ENCODE measurements at places on chromosomes 5 and 9.

- no peak for DNase-seq
These were observed 4.0 kb upstream of the NUP214 start for GRCh38 chr9:131121346-131121745.

- no peak for DNase-seq
These were observed 149.8 kb upstream of the TNC start for GRCh38 chr9:115267790-115268189.

GRCh38 chr5:65874241-65874640, 52.1 kb upstream of the ERBIN start:
- DNase-seq: no peak

- no peak for DNase-seq
These were observed 46.4 kb upstream of the MEF2C start for GRCh38 chr5:88929385-88929784.

GRCh38 chr5:78979909-78980308, 5.2 kb downstream of the ARSB start:
- DNase-seq: no peak

DNA sequence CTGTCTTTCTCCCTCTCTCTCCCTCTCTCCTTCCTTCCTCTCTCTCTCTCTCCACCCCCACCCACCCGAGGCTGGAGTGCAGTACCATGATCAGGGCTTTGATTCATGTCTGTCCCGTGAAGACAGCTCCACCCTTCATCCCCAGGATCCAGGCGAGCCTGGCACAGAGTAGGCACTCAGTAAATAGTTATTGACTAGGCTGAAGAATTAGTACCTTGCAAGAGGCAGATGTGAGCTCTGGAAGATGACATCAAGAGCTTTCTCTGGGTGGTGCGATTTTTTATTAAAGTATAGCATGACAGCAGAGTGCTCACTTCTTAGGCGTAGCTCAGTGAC, 24.0 kb upstream of the WDR38 start:
- no peak for DNase-seq

GRCh38 chr9:2621722-2622460, at the start of gene VLDLR:
TSS of gene VLDLR (plus strand) at chr9:2621787. CDS start at chr9:2622190, 403 bp downstream.
- DNase-seq: no peak

DNA sequence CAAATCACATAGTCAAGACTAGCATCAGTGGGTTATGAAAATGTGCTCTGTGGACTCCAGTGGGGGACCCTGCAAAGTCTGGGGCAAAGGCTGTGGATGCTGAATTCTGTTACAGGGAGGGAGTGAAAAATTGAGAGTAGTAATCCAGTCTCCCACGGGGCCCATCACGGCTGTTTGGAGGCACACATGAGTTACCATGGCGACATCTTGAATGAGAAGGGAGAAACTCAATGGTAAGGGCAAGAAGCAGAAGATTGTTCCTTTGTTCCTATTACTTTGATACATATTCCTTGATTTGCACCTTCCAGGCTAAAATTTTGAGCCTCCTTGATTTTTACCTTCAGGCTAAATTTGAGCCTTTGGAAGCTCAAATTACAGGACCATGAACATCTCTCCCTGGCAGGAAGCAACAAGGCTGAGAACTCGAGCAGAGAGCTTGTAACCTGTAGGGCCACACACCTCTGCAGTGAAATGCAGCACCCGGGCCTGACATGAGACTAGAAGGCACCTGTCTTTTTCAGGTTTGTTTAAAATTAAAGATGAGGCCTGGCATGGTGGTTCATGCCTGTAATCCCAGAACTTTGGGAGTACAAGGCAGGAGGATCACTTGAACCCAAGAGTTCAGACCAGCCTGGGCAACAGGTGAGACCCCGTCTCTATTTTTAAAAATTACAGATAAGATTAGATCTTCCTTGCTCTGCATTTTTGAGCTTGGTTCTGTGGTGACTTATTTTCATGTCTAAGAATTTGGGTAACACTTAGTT, 31.0 kb upstream of the ZFR start:
- DNase-seq: no peak

DNA sequence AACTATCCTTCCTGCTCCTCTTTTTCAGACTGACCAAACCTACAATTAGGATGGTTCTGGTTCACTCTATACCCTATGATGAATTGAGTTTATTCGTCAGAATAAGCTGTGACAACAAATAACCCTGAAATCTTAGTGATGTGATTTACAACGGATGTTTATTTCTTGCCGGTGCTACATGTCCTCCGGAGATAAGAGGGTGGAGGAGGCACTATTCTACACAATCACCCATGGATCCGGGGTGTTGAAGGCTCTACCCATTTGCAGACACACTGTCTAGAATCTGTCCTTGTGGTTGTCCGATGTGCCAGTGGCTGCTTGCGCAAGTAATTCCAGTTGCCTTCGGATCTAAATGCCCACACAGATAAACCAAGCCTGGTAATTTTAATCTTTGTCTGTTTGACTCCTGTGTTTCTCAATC, 44.7 kb downstream of the CDC14B start:
- DNase-seq: no peak

DNA sequence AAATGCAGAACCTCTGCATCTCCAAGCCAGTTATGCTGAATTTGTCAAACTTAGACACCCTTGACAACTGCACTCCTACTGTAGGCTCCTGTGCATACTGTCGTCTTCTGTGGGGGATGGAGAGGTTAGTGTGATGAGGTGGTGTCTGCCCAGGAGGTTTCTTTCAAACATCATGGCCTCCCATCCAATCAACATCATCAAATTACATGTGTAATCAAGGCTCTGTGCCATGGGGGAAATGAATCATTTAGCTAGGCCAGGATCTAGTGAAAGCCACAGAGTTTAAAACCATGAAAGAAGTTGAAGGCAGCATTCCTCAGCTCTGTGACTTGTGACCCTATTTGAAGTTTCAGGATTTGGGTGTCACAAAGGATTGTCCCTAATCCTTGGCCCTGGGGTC, 240.6 kb downstream of the MARCHF11 start:
- DNase-seq: no peak

- no peak for DNase-seq
These were observed 975.4 kb downstream of the NR2F1-AS1 start for GRCh38 chr5:92605591-92605990.

GRCh38 chr9:78189001-78189400, 46.9 kb upstream of the CEP78 start:
- DNase-seq: no peak

DNA sequence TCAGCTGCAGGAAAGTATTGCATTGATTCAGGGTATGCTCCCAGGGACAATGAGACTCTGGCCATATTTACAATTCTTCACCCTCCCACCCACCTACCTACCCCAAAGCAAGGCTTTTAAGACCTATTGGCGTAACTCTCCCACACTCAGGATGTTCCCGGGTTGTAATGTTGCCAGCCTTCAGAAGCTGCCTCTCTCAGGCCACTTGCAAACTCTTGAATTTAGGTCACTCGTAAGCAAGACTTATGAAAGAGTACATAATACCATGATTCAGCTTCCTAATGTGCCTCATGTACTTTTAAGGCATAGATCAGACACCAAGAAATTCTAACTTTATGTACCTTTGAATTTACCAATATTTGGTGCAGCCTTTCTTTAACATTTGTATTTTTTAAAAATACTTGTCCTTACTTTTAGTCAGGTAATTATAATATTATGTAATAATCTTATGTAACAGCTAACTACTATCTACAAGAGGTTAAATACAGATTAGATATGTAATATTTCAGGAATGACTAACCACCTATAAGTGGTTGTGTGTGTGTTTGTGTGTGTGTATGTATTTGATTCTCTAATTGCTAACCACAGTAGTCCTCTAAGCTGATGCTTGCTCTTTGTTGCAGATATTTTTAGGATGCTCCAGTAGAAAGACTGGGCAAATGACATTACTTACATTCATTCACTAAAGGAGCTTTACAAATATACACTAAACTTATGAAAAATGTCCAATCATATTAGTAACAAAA, 630.5 kb upstream of the MEF2C start:
- no peak for DNase-seq

- DNase-seq: no peak
These were observed 30.9 kb downstream of the KCTD16 start for GRCh38 chr5:144201588-144201987.

GRCh38 chr5:103908336-103909080, 345.9 kb upstream of the NUDT12 start:
- DNase-seq: no peak

DNA sequence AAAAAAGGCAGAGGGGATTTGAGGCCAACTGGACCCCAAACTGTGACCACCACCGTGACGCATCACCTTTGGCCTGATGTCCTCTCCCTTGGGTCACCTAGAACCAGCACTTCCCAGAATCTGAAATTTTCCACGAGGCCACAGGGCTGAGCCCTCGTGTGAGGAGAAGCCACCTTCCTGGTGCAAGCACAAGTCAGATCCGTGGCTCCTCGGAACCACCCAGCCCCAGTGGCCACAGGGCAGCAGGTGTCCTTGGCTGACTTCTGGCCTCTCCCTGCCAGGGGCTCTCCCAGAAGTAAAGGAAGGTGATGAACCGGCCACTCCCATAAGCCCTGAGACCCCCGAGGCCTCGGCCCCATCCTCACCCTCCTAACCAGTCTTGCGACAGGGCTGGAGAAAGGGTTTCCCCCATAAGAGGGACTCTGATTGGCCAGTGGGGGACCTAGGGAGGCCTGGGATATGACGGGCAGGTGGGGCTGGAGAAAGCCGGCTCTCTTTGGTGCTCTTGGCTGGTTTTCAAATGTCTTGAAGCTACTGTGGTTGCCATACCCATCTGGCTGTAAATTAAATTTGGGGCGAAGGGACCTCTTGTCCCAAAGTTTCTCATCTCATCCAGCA, 20.9 kb upstream of the HMCN2 start:
- no peak for DNase-seq

- DNase-seq: no peak
These were observed 19.7 kb downstream of the C7 start for GRCh38 chr5:40928886-40929448.

DNA sequence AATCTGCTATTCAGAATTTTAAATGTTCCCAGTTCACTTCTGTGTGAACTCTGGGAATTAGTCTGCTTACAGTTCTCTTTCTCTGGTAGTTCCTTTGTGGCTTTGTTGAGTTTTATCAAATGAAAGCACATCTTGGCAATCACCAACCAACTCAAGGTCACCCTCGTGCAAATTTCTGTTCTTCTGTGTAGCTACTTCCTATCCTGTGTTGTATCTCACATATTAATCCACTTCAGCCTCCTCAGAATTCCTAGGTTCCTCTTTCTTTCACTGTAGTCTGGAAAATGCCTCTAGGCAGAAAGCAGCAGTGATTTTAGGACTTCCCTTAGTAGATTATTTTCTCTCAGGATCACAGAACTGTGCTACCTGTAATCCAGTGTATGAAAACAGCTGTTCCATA, 100.3 kb downstream of the AUH start:
- no peak for DNase-seq

GRCh38 chr5:132751971-132752580, 4.8 kb downstream of the CCNI2 start:
- no peak for DNase-seq

GRCh38 chr5:174448662-174449061, 275.7 kb upstream of the MSX2 start:
- no peak for DNase-seq

DNA sequence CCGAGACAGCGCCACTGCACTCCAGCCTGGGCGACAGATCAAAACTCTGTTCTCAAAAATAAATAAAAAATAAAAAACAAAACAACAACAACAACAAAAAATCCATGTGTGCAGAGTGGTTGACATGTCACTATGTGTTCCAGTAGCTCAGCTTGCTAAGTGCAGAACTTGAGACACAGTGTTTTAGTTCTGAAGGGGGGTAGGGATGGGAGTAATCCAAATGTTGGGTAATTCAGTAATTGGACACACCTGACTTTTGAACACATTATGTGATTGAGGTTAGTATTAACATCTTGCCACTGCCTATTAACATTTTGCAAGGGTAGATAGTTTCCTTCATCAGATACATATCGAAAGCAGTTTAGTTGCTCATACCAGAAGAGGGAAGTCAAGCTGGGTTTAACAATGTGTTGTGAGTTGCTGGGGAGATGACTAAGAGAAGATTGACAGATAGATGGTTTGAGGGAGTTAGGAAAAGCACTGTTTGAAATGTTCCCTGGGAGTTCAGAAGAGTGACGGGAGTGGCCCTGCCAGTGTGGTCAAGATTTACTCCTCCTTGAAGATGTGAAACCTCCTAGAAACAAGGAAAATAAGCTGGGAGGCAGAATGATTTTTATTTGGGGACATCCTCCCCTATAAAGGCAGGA, 928 bp downstream of the HACD4 start:
- DNase-seq: no peak

- no peak for DNase-seq
These were observed 38.9 kb downstream of the ADAMTS16 start for GRCh38 chr5:5179079-5179478.

DNA sequence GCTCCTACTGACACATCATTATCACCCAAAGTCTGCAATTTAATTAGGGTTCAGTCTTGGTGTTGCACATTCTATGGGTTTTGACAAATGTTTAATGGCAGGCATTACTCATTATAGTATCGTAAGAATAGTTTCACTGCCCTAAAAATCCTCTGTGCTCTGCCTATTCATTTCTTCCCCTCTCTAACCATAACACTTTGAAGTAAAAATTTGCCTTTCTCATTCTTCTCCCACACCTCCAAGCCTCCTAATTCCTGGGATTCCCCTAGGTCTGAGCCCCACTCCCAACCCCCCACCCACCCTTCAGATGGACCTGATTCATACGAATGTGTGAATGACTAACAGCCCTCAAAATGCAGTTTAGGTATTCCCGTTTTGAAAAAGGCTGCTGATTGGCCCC, 18.4 kb downstream of the ENC1 start:
- no peak for DNase-seq

DNA sequence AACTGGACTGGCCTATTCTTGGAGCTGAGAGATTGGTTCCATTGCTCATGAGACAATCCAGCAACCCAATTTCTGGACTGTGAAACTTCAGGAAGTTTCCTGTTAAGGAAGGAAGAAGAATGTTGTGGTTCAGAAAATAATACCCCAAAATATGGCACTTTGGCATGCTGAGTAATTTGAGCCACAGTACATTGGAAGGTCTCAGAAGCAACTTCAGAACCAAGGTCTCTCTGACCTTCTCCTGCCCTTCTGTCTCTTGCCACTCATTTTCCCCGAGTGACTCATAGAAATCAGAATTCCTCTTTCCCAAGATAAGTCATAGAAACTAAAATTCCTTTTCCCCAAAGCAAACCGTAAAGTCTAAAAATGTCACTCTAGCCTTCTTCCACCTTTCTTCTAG, 1366.1 kb downstream of the PTPRD start:
- no peak for DNase-seq

- no peak for DNase-seq
These were observed 512 bp downstream of the PLK2 start for GRCh38 chr5:58459146-58460001.

- no peak for DNase-seq
These were observed 1.9 kb upstream of the CRB2 start for GRCh38 chr9:123353984-123354591.

- DNase-seq: no peak
These were observed 16.8 kb upstream of the PRLR start for GRCh38 chr5:35246900-35247647.

- no peak for DNase-seq
These were observed 460.0 kb downstream of the NTRK2 start for GRCh38 chr9:85129514-85129913.

DNA sequence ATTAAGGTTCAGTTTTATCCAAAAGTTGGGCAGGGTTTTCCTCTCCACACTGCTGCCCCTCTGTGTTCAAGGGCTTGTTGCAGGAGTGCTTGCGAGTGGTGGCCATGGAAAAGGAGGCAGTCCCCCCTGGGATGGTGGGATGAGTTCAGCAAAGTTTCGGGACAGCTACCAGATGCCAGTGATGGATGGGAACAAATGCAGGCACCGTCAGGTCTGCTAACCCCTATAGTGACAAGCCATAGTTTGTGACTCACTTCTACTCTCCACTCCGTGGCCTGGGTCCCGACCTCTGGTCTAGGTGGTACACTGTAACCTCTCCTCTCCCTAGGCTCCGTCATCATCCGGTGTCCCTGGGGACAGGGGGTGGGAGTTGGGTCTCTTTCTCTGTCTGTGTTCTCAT, 3.8 kb upstream of the RNF14 start:
- DNase-seq: no peak
